Activated CD4-positive, alpha-beta T cell treated with anti-CD3 and anti-CD28 coated beads, Interleukin-2, amount 10 ng/mL, durations not matched to agents 7 days and 5 days (primary cell): ENCODE measurements at places on chromosomes 1 and 21.

DNA sequence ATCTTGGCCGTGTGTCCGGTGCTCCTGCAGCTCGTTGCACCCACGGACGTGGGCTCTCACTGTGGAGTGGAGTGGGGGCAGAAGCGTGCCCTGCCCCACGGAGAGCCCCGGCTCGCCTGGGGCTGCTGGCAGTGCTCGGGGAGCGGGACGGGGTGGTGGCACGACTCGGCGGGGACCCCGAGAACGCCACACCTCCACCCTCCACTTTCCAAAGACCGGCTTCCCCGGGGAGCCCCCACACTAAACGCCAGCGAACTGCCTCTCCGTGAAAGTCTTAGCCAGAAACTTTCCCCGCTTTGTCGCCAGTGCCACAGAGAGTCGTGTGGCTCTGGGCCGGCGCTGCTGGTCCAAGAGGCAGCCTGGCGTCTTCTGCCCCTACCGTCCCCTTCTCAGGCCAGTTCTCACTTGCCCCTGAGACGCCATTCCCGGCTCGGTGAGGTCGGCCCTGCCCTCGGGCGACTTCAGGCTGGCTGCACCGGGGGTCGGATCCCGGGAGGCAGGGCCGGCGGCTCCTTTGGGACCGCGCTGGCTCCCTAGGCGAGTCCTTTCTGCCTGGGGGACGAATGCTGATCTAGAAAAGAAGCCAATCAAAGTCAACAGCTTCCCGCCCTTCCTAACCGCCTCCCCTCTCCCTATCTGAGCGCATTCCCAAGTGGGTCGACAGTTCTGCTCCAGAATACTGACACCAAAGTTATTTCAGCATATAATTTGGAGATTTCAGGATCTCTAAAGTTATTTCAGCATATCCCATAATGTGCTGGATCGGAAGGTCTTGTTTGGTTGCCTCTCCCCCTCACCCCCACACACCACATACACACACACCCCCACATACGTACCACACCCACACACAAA lies 2.6 kb upstream of the SAMD13 start:
- peak; percentile 28 for DNase-seq

- no peak for DNase-seq
These were observed 315.9 kb downstream of the CAMTA1 start for GRCh38 chr1:7101187-7101586.

GRCh38 chr1:110229348-110230001 lies 19.4 kb downstream of the KCNC4 start:
- no peak for DNase-seq

DNA sequence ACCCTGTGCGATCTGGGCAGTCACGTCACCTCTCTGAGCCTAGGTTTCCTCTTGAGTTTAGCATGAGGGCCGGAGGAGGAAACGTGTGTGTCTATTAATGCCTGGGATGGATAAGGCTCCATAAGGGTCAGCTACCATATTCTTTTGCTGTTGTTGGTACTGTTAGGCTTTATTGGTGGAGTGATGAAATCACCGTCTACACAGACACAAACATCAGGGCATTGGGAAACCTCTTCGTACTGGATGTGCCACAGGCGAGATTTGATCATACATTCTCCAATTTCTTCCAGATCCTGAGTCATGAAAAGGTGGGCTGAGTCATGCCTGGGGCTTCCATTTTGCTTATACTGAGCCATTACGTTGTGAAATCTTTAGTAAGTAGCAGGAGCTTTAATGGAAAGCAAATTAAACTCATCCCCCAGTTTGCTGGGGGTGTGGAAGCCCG lies 24.9 kb upstream of the GRHL3 start:
- no peak for DNase-seq
